Uterus (tissue), 4 donors: ENCODE measurements at places on chromosomes 6 and 20. TPM values are rescaled to one million over a fixed set of nuclear protein-coding genes. Genes with fewer than 3 reads are reported as not detected.

GRCh38 chr20:37379967-37380828 is 34.3 kb downstream of the SRC start:
- DNase-seq: no peak

DNA sequence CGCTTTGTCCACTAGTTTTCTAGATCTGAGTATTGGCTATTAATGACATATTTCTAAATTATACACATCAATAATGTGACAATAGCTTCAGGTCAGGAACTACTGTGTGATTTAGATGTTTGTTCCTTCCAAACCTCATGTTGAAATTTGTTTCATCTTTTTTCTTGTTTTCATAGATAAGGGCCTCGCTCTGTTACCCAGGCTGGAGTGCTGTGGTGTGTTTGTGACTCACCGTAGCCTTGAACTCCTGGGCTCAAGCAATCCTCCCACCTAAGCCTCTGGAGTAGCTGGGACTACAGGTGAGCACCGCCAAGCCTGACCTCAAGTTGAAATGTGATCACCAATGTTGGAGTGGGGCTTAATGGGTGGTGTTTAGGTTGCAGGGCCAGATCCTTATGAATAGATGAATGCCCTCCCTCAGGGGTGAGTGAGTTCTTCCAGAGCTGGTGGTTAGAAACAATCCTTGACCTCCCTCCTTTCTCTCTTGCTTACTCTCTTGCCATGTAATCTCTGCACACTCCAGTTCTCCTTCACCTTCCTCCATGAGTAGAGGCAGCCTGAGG is 5.9 kb upstream of the NQO2 start:
- no peak for DNase-seq

- no peak for DNase-seq
Observed at GRCh38 chr6:163165922-163166321, 248.6 kb upstream of the QKI start.

- DNase-seq: no peak
Observed at GRCh38 chr20:37714978-37715672, 21.3 kb downstream of the CTNNBL1 start.

DNA sequence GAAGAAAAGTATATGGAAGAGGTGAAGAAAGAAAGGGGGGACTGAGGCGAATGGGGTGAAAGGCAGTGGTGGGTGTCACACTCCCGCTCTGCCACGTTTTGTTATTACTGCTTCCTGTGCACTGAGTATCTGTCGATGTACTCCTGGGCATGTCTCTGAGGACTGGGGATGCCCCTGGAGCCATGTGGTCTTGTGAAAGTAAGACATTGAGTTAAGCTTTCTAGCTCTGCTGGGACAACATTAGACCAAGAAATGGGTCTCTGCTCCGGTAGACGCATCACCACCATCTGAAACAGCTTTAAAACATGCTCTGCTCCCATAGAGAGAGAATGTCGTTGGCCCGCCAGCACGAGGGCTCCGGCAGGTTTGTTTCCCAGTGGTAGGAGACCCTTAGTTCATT is 40.0 kb downstream of the IRF4 start:
- no peak for DNase-seq

DNA sequence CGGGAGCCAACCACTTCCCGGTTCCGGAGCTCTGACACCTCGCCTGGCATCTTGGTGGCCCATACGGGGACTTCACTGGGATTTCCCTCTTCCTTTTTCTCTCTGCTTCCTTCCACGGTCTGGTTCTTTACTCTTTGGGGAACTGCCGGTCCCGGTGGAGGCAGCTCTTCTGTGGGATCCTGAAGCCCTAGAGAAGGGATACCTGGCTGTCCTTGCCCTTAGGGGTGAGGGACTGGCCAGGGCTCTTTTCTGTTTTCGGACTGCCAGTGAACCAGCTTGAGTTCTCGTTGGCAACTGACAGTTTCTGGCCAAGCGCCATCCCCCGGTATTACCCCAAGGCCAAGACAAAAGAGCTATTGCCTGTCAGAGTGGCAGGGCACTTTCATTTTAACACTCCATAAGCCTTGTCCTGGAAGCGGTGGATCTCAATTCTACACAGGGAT is 880 bp upstream of the CPXM1 start:
- DNase-seq: no peak

GRCh38 chr6:147170269-147170668 is 33.9 kb upstream of the STXBP5 start:
- no peak for DNase-seq

- no peak for DNase-seq
Observed at GRCh38 chr20:35122756-35123405, 24.3 kb downstream of the EDEM2 start.

Gene RMND1
- 4.1 TPM for total RNA-seq

Gene PRR18
- total RNA-seq: not detected
